Lower lobe of right lung (tissue), 2 donors: ENCODE measurements at places on chromosomes 12 and 14. TPM values are rescaled to one million over a fixed set of nuclear protein-coding genes. Genes with fewer than 3 reads are reported as not detected.

The DYRK2 gene
- 17.6 TPM for total RNA-seq

The BCL2L14 gene
- 2.6 TPM for total RNA-seq

The SMCO2 gene
- total RNA-seq: 0.47 TPM

The KLC1 gene
- 171 TPM for total RNA-seq

The TSPAN11 gene
- total RNA-seq: 9.1 TPM

The NGB gene
- not detected for total RNA-seq

The MAGOHB gene
- 19.7 TPM for total RNA-seq

The CHFR gene
- total RNA-seq: 43.6 TPM

The PAH gene
- total RNA-seq: not detected

The OR4L1 gene
- total RNA-seq: not detected

The NFYB gene
- 31.2 TPM for total RNA-seq

- peaks cover 37% of the 10 kb centered on the region for H3K36me3 ChIP-seq
- no peak for DNase-seq
- H3K27me3 ChIP-seq: no peaks in the 10 kb centered on the region
- no peaks in the 10 kb centered on the region for H3K4me1 ChIP-seq
These were observed 17.5 kb downstream of the PNMA1 start for GRCh38 chr14:73696466-73697400.

DNA sequence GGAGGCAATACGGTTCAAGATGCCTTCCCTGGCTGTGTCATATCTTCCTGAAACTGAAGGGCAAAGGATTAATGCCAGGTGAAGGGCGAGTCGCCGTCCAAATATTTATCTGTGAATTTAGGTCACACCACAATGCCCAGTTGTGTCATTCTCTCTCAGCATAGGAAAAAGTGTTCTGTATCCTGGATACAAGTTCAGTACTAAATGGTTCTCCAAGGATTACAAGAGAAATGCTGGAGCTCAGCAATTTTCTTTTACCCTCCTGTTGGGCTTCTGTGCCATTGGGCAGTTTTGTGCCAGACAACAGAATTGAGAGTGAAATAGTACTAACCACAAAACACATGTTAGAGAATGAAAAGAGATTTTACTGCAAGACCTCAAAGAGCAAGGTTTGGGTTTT, 493.9 kb downstream of the EGLN3 start:
- no peaks in the 10 kb centered on the region for H3K27me3 ChIP-seq
- H3K4me1 ChIP-seq: no peaks in the 10 kb centered on the region
- no peak overlapping the region for H3K4me3 ChIP-seq
- no peak overlapping the region for H3K27ac ChIP-seq
- H3K36me3 ChIP-seq: no peaks in the 10 kb centered on the region

DNA sequence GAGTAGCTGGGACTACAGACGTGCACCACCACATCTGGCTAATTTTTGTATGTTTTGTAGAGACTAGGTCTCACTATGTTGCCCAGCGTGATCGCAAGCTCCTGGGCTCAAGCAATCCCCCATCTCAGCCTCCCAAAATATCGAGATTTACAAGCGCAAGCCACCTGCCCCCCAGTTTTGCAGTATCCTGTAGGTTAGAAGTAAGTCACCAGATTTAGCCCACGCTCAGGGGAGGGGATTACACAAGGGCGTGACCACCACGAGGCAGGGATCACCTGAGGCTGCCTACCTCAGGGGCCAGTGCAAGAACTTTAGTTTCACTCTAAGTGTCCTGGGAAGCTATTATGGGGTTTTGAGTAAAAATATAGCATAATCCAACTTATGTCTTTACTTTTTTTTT, 39.2 kb upstream of the PLEKHG6 start:
- DNase-seq: peak; percentile 10
- H3K36me3 ChIP-seq: no peaks in the 10 kb centered on the region
- H3K4me3 ChIP-seq: no peak overlapping the region
- peaks cover 45% of the 10 kb centered on the region for H3K4me1 ChIP-seq
- no peaks in the 10 kb centered on the region for H3K27me3 ChIP-seq

GRCh38 chr12:3583656-3584334, 92.8 kb downstream of the PRMT8 start:
- H3K27me3 ChIP-seq: no peaks in the 10 kb centered on the region
- H3K27ac ChIP-seq: no peak overlapping the region
- no peaks in the 10 kb centered on the region for H3K4me1 ChIP-seq
- no peak overlapping the region for H3K4me3 ChIP-seq
- no peak for DNase-seq

- no peaks in the 10 kb centered on the region for H3K36me3 ChIP-seq
- H3K27me3 ChIP-seq: peaks cover 10% of the 10 kb centered on the region
- no peak overlapping the region for H3K27ac ChIP-seq
- no peak overlapping the region for H3K4me3 ChIP-seq
These were observed 8.3 kb upstream of the MYL2 start for GRCh38 chr12:110928700-110929099.

- no peaks in the 10 kb centered on the region for H3K36me3 ChIP-seq
- H3K27me3 ChIP-seq: no peaks in the 10 kb centered on the region
- H3K4me1 ChIP-seq: no peaks in the 10 kb centered on the region
- no peak overlapping the region for H3K27ac ChIP-seq
- H3K4me3 ChIP-seq: no peak overlapping the region
- no peak for DNase-seq
These were observed 9.7 kb downstream of the SLCO1C1 start for GRCh38 chr12:20704860-20705259.

DNA sequence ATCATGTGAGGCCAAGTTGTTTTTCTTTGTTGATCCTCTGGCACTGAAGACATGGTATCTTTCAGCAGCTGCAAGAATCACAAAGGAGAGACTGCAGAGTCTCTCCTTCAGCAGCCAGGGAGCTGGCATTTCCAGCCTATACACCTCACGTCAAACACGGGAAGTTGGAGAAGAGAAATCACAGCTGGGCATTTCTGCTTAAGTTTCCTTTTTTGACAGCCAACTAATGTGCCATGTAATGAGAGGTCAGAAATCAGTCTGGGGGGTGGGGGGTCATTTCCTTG, 28.3 kb downstream of the PHLDA1 start:
- H3K4me3 ChIP-seq: no peak overlapping the region
- DNase-seq: no peak
- H3K27ac ChIP-seq: no peak overlapping the region
- no peaks in the 10 kb centered on the region for H3K4me1 ChIP-seq

- no peak overlapping the region for H3K27ac ChIP-seq
- no peak overlapping the region for H3K4me3 ChIP-seq
- DNase-seq: no peak
These were observed 409.6 kb downstream of the TMEM132D start for GRCh38 chr12:129494260-129494659.

- H3K4me1 ChIP-seq: no peaks in the 10 kb centered on the region
- no peak for DNase-seq
- H3K27me3 ChIP-seq: no peaks in the 10 kb centered on the region
- H3K4me3 ChIP-seq: no peak overlapping the region
These were observed 42.6 kb upstream of the PTHLH start for GRCh38 chr12:28015165-28015564.

GRCh38 chr12:29073631-29074239, 75.3 kb upstream of the FAR2 start:
- no peaks in the 10 kb centered on the region for H3K36me3 ChIP-seq
- H3K4me1 ChIP-seq: no peaks in the 10 kb centered on the region
- no peak for DNase-seq
- no peak overlapping the region for H3K4me3 ChIP-seq
- H3K27me3 ChIP-seq: no peaks in the 10 kb centered on the region

DNA sequence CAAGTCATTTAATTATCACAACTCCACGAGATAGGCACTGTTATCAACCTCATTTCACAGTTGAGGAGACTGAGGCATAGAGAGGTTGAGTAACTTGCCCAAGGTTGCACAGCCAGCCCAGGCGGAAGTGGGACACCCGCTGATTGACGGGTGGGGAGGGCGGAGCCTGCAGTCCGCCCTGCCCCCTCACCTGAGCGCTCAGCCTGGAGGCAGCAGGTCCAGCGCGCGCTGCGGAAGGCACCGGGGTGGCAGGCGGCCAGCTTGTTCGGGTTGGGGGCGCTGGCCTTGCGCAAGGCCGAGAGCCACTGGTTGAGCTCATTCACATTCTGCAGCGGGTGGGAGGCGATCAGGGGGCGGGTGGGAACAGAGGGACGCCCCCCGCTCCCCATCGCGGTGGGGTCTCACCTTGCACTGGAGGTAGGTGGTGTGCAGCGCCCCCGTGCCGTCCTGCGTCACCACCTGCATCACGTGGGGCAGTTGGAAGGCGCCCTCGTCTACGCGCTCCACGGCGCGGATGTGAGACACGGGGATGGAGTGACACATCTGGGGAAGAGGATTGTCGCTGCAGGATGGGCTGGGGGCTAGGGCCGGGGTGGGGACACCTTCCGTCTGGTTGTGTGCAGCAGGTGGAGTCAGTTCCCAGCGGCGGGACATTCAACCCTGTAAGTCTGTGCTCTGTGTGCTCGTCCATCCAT, 31.7 kb downstream of the RASAL1 start:
- H3K27ac ChIP-seq: no peak overlapping the region
- no peaks in the 10 kb centered on the region for H3K4me1 ChIP-seq
- H3K27me3 ChIP-seq: peaks cover 27% of the 10 kb centered on the region
- H3K36me3 ChIP-seq: no peaks in the 10 kb centered on the region
- peak; percentile 64 for DNase-seq

GRCh38 chr14:67532998-67533753, at the start of gene PLEKHH1:
TSS of gene PLEKHH1 (plus strand) at chr14:67533290. CDS start at chr14:67541868, 8,578 bp downstream.
- H3K27me3 ChIP-seq: peaks cover 25% of the 10 kb centered on the region
- peak; percentile 85 for DNase-seq
- peak within 1 kb of the TSS; percentile 60 for H3K4me3 ChIP-seq
- H3K4me1 ChIP-seq: peaks cover 15% of the 10 kb centered on the region
- H3K36me3 ChIP-seq: no peaks in the 10 kb centered on the region

- peaks cover 24% of the 10 kb centered on the region for H3K4me1 ChIP-seq
- H3K27ac ChIP-seq: no peak overlapping the region
- DNase-seq: no peak
- H3K36me3 ChIP-seq: peaks cover 56% of the 10 kb centered on the region
These were observed 2.2 kb downstream of the PCBP2 start for GRCh38 chr12:53453953-53454640.

DNA sequence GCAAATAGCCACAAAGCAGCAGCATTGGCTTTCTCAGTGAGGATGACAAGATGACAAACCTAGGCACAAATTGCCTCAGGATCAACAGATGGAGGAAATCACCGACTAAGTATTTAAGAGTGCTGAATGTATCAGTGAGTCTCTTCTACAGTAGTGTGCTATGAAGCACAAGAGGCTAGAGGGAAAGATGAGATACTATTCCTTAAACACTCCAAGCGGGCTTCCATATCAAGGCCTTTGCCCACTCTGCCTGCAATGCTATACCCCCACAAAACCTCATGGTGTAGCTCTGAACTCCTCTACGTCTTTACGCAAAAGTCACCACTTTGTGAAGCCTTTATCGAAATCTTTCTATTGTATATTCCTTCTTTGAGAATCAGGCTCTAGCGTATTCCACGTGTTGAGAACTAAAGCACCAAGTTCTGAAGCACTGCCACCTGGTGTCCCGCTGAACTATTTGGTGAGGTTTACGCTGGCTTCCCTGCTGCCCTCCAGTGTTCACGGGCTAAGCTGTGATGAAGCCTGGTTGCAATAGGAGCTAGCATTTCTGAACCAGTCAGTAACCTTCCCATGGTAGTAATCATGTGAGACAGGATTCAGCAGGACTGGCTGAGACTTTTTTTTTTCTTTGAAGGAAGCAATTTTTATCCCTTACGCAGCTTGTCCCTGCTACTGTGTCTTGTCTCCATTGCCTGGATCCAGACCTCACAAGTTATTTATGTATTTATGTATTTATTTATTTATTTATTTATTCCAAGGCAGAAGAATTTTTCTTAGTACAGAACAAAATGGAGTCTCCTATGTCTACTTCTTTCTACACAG, 426.5 kb upstream of the OR4E1 start:
- no peaks in the 10 kb centered on the region for H3K36me3 ChIP-seq
- DNase-seq: no peak
- no peak overlapping the region for H3K27ac ChIP-seq
- H3K4me1 ChIP-seq: no peaks in the 10 kb centered on the region

- no peaks in the 10 kb centered on the region for H3K36me3 ChIP-seq
- H3K27ac ChIP-seq: no peak overlapping the region
- no peaks in the 10 kb centered on the region for H3K27me3 ChIP-seq
- H3K4me1 ChIP-seq: no peaks in the 10 kb centered on the region
- H3K4me3 ChIP-seq: no peak overlapping the region
- no peak for DNase-seq
These were observed 134.3 kb upstream of the DCN start for GRCh38 chr12:91316907-91317269.

- no peaks in the 10 kb centered on the region for H3K36me3 ChIP-seq
- no peak overlapping the region for H3K4me3 ChIP-seq
- H3K4me1 ChIP-seq: no peaks in the 10 kb centered on the region
- no peak for DNase-seq
- H3K27ac ChIP-seq: peak overlapping the region; percentile 24
These were observed 2.9 kb downstream of the GLT1D1 start for GRCh38 chr12:128856035-128856790.

DNA sequence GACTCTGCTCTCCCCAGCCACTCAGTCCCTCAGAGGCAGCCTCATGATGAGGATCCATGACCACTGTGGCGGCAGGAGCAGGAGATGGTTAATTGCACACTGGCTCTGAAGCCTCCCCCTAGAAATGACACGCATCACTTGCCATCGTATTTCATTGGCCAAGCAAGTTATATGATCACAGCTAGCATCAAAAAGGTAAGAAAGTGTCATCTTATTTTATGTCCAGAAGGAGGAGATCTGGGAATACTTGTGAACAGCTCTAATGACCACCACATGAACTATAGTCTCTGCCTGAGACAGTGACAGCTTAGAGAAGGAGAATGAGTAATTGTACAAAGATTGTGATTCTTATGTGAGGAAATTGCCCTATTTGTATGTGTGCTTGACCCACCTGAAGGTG, 363.4 kb downstream of the NUAK1 start:
- H3K27ac ChIP-seq: no peak overlapping the region
- no peaks in the 10 kb centered on the region for H3K27me3 ChIP-seq
- no peak for DNase-seq
- no peaks in the 10 kb centered on the region for H3K4me1 ChIP-seq

GRCh38 chr12:98543701-98544100, 28.3 kb downstream of the TMPO start:
- no peaks in the 10 kb centered on the region for H3K4me1 ChIP-seq
- no peak overlapping the region for H3K27ac ChIP-seq
- peaks cover 76% of the 10 kb centered on the region for H3K36me3 ChIP-seq
- DNase-seq: no peak
- H3K4me3 ChIP-seq: no peak overlapping the region
- no peaks in the 10 kb centered on the region for H3K27me3 ChIP-seq

DNA sequence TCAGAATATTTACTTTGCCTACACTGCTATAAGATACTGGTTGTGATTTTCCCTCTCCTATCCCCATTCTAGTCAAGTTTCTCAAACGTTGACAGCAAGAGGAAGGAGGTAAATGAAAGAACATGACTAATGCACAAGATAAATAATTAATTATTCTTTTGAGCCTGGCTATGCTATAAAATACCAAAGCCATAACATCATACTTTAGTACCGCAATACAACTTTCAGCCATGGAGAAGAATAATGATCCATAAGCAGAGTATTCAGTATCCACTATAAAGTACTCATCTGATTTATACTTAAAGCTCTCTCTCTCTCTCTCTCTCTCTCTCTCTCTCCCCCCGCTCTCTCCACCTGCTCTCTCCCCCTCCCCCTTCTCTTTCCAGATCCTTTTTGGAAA, 41.3 kb downstream of the TDG start:
- peaks cover under 1% of the 10 kb centered on the region for H3K27me3 ChIP-seq
- H3K27ac ChIP-seq: no peak overlapping the region
- H3K4me1 ChIP-seq: no peaks in the 10 kb centered on the region
- DNase-seq: no peak

GRCh38 chr12:24928131-24928530, 20.8 kb downstream of the BCAT1 start:
- no peak for DNase-seq
- H3K4me3 ChIP-seq: no peak overlapping the region
- no peaks in the 10 kb centered on the region for H3K4me1 ChIP-seq
- H3K27ac ChIP-seq: no peak overlapping the region
- no peaks in the 10 kb centered on the region for H3K27me3 ChIP-seq
- no peaks in the 10 kb centered on the region for H3K36me3 ChIP-seq
